ENCODE measurements at places on chromosomes 13 and 19. TPM values are rescaled to one million over a fixed set of nuclear protein-coding genes. Genes with fewer than 3 reads are reported as not detected.
A peak's percentile ranks its signal among the peaks of the same experiment; 100 is the strongest.

GRCh38 chr13:77034881-77035280 is 7.9 kb upstream of the FBXL3 start:
- DNase-seq: peak; percentile 54

Gene DPY19L3
- total RNA-seq: 24.5 TPM

- DNase-seq: no peak
Measured at GRCh38 chr13:113566227-113566561, 18.4 kb upstream of the TFDP1 start.

Gene SMIM44
- not detected for total RNA-seq

GRCh38 chr13:27170516-27171243 is 931 bp downstream of the USP12 start:
- DNase-seq: peak; percentile 26

DNA sequence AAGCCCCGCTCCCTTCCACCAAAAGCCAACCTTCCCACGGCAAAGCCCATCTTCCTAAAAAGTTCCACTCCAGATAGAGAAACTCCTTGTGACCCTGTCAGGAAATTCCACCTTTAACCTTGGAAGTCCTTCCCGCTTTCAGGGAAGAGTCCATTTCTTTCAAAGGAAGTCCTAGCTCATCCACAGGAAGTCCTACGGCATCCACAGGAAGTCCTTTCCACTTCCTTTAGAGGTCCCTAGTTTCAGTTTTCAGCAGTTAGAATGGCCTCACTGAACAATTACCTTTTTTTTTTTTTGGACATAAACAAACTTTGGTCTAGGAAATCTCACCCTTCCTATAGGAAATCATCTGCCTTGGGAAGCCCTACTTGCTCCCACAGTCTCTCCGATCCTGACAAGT is 31.7 kb downstream of the TRPM4 start:
- DNase-seq: no peak

DNA sequence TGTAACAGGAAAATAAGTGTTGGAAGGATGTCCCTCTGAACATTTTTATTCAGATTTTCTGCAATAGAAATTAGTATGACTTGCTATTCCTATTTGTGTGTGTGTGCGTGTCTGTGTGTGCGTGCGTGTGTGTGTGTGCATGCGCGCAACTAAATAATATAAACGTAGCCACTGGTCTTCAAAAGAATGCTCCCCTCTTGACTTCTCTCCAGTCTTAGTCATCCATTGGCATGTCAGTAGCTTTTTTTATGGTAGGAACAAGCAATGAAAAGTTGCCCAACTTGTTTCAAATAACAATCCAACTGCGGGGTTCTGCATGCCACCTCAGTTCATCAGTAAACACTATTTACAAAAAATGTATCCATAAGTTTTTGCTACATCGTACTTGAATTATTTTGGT is 249.6 kb downstream of the GPC6 start:
- peak; percentile 9 for DNase-seq

- DNase-seq: no peak
Measured at GRCh38 chr13:111326981-111327642, 6.7 kb downstream of the TEX29 start.

- no peak for DNase-seq
Measured at GRCh38 chr19:35177377-35178274, 23.1 kb downstream of the FXYD5 start.

DNA sequence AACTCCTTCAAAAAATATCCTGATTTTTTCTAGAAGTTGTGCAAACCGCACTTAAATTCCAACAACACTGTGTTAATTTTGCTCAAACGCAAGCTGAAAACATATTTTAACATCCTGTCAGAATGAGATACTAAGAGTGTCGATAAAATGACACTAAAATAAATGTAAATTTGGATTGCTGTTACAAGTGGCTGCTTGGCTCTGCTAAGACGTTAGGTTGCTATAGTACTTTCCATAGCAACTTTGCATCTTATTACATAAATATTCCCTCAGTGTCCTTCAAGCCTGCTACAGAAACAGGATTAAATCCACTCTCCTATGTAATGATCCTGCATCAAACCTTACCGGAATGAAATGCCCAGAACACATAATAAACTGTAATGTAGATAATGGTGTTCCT is 292.1 kb downstream of the DNAJC15 start:
- DNase-seq: no peak

Gene TMPRSS9
- total RNA-seq: not detected

GRCh38 chr13:78589206-78589605 is 14.1 kb downstream of the POU4F1 start:
- no peak for DNase-seq

DNA sequence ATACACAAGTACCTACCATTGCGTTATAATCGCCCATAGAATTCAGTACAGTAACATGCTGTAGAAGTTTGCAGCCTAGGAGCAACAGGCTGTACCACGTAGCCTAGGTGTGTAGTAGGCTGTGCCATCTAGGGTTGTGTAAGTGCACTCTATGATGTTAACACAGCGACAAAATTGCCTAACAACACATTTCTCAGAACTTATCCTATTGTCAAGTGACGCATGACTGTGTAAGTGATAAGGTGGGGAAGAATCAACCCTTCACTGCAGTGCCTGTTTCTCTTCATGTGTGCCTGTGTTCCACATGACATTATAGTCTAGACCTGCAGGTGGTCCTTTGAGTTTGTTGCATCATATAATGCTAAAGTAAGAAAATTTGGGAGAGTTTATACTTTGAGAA is 94.0 kb downstream of the PCDH9 start:
- no peak for DNase-seq

- no peak for DNase-seq
Measured at GRCh38 chr13:41567363-41567762, 110.0 kb downstream of the RGCC start.

DNA sequence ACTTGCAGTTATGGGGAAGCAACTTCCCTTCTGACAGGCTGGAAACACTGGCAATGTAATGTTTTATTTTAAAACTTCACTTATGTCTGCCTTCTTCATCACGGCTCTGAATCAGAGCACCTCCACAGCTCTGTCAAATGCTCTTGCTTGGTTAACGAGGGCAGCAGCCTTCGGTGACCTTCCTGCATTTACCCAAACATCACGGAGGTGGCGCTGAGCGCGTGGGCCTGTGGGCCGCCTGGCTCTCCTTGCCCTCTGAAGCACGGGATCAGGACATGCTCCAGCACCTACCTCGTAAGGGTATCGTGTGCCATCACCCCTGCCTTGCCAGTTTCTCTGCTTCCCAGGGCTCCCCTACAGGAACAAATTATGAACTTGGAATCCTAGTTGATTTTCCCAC is 310.0 kb downstream of the TEX29 start:
- no peak for DNase-seq

Gene GIPR
- total RNA-seq: 0.37 TPM

DNA sequence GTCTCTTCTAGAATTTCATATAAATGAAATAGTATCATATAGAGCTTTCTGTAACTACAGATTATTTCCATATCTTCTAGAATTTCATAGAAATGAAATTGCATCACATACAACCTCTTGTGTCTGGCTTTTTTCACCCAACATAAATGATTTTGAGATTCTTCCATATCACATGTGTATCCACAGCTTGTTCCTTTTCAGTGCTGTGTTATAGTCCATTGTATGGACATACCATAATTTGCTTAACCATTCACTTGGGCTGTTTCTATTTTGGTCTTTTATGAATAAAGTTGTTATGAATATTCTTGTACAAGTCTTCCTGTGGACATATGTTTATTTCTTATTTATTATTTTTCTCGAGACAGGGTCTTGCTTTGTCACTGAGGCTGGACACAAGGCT is 11.7 kb downstream of the TPRX1 start:
- no peak for DNase-seq

GRCh38 chr19:32363175-32363574 is 17.8 kb downstream of the ZNF507 start:
- no peak for DNase-seq

DNA sequence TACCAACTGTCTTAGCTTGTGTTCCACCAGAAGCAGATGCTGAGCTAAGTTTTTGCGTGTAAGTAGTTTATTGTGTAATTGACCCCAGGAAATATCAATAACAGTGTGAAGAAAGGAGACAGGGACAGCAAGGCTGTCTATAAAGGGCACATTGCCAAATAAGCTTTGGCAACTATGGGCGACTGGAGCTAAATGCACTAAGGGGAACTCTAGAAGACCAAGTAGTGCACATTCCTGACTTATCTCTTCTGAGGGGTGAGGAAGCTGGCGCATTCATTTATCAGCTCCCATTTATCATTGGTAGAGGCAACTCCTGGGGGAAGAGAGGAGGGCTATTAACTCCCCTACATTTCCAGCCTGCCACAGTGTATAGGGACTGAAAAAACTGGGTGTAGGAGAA is 135.0 kb downstream of the DLEU7 start:
- no peak for DNase-seq

DNA sequence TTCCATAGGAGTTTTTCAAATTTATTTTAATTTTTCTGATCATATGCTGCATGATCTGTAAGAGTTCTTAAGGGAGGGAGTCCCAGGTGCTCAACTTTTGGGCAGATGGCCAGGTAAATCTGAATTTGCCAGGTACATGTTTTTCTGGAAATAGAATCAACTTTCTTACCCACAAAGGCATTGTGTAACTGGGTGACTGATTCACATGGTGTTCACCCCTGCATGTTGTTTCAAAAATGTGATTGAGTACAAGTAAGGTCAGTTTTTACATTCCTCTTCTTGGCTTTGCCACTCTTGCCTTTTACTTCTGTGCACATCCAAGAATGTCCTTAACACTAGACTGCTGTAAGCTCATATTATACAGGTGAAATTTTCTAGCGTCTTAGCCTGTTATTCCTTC is 30.4 kb downstream of the RB1 start:
- DNase-seq: peak; percentile 44

Gene SPACA4
- not detected for total RNA-seq

DNA sequence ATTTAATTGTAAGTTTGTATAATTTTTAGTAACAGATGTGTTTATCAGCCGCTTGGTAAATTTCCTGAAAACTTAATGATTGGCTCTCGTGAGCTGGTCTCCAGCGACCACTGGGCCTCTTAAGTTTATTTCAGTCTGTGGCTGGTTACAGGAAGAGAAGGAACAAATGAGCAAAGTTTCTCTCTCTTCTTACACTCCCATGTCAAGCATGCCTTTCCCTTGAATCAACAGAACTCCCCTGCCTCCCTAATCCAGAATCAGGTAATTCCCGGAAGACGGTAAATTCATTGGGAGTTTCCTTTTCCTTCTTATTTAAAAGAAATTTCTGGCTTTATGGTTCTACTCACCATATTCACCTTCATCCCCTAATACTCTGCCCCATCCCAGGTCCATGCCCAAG is 52.5 kb upstream of the POMP start:
- DNase-seq: no peak

Gene FGF22
- not detected for total RNA-seq

- no peak for DNase-seq
Measured at GRCh38 chr19:16604615-16605014, 23.4 kb downstream of the MED26 start.

- DNase-seq: no peak
Measured at GRCh38 chr13:73065665-73066340, 7.0 kb downstream of the KLF5 start.

GRCh38 chr13:44576351-44577235 is 463 bp upstream of the TSC22D1 start:
- DNase-seq: no peak

DNA sequence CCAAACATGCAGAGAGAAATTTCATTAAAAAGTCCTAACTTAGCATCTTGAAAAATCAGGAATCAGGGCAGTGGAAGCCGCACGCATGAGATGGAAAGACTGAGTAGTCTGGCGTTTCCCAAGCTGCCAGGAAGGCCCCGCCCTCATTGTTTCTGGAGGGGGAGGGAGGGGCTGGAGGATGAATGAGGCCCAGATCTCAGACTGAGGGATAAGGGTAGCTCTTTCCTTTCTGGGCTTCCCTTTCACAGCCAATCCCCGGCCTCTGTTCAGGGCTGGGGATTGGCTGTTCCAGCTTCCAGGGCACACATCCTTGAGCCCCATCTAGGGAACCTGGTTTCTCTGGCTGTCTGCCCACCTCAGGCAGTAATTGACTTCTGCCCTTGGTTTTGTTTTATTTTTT is 7.3 kb downstream of the C19orf53 start:
- DNase-seq: peak; percentile 78

DNA sequence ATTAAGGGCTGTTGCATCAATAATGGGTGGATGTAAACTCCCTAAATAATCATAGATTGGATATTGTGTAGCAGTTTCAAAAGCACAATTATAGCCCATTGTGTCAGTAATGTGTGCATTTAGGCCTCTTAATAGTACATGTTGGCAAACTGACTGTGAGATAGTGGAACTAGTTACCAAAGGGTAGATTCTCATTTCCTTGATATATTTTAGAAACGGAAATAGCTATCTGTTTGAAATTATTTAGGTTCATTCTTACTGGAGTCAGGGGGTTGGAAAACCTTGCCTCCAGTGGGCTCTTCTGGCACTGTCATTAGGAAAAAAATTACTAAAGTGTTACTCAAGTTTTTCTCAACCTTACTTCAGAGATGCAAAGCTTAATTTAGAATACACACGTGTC is 1074.9 kb downstream of the PCDH17 start:
- no peak for DNase-seq

GRCh38 chr19:38057959-38058690 is 151.1 kb downstream of the SIPA1L3 start:
- DNase-seq: no peak

Gene SULT2B1
- total RNA-seq: not detected

All from HFFc6 (cell line).